ENCODE measurements at places on chromosomes 12 and 14.
A peak's percentile ranks its signal among the peaks of the same experiment; 100 is the strongest.

DNA sequence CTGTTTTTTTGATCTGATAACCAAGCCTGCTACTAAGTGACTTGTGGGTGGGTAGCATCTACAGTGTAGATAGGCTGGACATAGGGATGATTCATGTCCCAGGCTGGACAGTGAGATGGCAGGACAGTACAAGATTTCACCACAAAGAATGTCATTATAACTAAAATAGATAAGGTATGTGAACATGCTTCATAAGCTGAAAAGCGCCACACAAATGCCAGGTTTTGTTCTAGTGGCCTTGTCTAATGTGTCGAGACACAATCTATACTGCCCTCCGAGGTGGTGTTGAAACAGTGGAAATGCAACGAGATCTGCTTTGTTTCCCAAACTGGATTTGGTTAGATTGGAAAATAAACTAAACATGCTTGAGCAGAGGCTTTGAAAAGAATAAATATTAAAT lies 4.4 kb downstream of the LGALS3 start:
- no peak for DNase-seq

GRCh38 chr14:22213120-22213519 lies 375.9 kb downstream of the DAD1 start:
- DNase-seq = no peak

GRCh38 chr14:75551021-75551420 lies 27.4 kb upstream of the FLVCR2 start:
- no peak for DNase-seq

- no peak for DNase-seq
Measured at GRCh38 chr12:98939350-98939749, 294.3 kb downstream of the APAF1 start.

DNA sequence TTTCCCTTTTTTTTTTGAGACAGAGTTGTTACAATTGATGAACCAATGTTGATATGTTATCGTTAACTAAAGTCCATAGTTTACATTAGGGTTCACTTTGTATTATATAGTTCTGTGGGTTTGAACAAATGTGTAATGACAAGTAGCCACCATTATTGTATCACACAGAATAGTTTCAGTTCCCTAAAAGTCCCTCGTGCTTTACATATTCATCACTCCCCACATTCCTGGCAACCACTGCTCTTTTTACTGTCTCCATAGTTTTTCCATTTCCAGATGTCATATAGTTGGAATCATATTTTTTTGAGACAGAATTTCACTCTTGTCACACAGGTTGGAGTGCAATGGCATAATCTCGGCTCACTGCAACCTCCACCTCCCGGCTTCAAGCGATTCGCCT lies 12.5 kb downstream of the HSD17B6 start:
- no peak for DNase-seq

DNA sequence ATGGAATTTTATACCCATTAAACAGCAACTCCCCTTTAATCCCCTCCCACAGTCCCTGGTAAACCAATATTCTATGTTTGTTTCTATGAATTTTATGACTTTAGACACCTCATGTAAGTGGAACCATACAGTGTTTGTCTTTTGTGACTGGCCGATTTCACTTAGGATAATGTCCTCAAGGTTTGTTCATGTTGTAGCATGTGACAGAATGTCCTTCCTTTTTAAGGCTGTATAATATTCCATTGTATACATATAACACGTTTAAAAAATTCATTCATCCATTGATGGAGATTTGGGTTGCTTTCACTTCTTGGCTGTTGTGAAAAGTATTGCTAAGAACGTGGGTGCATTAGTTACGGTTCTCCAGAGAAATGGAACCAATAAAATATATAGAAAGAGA lies 40.2 kb downstream of the ARF6 start:
- DNase-seq = no peak

- no peak for DNase-seq
Measured at GRCh38 chr12:41972196-41972595, 172.5 kb downstream of the GXYLT1 start.

- peak; percentile 27 for DNase-seq
Measured at GRCh38 chr12:6724409-6724797, 557 bp downstream of the COPS7A start.

DNA sequence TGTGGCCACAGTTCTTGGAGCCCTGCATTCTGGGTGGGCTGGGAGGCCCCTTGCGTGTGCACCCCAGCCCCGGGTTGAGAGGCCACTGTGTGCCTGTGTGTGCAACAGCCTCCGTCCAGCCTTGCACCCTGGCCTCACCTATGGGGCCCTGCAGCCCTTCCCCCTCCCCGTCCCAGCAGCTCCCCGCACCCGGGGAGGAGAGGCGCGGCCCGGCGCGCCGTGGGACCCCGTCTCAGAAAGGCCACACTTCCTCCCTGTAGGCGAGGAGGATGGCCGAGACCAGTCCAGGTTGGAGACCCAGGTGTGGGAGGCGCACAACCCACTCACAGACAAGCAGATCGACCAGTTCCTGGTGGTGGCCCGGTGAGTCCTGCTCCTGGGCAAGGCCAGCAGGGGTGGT lies 16.6 kb upstream of the CRIP2 start:
- DNase-seq = no peak

DNA sequence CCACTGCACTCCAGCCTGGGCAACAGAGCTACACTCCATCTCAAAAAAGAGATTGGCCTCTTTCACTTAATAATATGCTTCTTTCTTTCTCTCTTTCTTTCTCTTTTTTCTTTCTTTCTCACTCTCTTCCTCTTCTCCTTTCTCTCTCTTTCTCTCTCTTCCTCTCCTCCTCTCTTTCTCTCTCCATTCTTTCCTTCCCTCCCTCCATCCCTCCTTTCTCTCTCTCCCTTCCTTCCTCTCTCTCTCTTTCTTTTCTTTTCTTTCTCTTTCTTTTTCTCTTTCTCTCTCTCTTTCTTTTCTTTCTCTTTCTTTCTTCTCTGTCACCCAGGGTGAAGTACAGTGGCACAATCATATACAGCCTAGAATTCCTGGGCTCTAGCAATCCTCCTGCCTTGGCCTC lies 38.4 kb downstream of the IRF2BPL start:
- no peak for DNase-seq

DNA sequence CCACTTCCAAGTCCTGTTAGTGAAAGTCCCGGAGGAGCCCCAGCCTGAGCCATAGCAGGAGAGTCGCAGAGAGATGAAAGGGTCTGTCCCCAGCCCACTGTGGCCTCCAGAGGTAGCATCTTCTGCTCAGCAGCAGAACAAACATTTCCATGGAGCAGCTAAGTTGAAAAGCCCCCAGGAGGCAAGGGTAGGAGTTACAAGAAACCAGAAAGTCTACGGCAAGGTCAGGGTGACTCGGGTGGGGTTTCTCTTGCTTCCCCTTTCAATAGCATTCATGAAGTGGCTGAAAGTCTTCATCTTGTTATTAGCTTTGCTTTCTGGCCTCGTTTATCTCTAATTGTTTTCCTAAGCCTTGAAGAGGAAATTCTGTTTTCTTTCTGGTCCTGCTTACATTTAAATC lies 151.2 kb upstream of the DIO3 start:
- no peak for DNase-seq

- DNase-seq = no peak
Measured at GRCh38 chr12:8903646-8904045, 10.7 kb upstream of the PHC1 start.

DNA sequence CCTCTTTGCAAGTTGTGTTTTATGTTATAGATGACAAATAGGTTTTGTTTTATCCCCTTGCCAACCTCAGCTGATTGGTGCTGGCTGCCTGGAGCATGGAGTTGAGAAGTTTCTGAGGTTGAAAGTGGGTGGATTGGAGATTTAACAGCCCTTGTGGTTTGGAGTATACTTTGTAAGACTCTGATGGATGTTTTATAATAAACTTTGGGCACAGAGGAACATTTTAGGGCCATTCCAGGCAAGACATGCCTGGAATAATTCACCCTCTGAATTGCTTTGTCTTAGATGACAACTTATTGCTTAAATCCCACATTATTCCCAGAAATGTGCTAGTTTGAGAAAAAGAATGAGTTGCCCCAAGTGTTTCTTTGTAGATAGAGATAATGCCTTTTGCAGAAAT lies 158.9 kb downstream of the SLC5A8 start:
- DNase-seq = no peak

DNA sequence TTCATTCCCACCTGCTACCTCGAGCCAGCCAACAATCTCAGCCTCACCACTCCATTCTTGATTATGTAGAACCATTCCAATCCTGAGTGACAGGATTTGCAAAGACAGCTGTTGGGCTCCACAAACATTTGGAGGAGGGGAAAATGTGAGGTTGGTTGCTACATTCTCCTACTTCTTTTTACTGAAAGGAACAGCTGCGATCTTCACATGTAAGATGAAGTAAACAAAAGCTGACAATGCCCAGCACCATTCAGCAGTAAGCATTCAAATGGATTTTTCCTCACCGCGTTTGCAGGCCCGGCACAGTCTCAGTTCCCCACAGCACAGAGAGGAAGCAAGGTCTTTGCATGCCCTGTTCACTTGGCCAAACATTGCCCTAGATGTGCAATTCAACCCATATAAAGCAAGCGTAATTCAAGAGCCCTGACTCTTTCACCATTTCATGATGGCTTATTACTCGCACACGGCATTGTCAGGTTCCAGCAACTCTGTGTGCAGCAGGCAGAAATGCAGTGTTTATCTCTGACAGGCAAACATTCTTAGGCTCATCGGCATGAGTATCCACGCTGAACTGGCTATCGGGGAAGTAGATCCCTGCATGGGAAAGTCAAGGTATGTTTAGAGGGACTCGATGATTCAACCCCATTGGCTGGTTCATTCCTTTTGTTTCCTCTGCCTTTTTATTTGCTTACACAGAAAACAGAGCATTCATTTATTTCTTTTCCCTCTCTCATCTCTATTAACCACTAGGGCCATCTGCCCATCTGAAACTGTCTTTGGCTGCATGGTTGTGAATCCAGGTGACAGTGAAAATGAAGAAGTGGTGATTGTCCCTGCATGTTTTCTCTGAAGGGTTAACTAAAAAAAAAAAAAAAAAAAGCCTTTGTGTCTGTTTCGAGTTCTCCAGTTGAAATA lies 236.1 kb upstream of the PLEKHG7 start:
- no peak for DNase-seq

DNA sequence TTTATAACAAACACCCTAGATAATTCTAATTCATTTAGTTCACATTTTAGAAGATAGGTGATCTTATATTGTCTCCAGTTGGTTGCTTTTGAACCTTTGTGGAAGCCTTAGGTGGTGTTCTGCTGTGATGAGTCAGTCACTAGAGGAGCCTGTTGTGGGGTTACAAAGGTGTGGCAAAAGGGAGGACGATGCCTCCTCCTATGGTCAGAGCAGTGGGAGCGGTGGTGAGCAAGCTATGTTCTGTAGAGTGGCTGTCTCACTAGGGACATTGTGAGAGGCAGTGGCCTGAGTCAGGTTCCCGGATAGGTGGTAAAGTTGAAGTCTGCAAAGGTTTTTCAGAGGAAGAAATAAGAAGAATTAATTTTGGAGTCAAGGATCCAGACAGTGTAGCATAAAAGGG lies 71.6 kb upstream of the USP44 start:
- no peak for DNase-seq

Data from central memory CD4-positive, alpha-beta T cell (primary cell).